NCI-H1417 treated with DMSO at 0.1 percent for 48 hours (cell line): ENCODE measurements at places on chromosomes 6 and 20.

- no peak for DNase-seq
Observed at GRCh38 chr6:45917439-45917838, 98.2 kb downstream of the CLIC5 start.

GRCh38 chr20:35173576-35174192, 1.8 kb downstream of the PROCR start:
- DNase-seq, result no peak

DNA sequence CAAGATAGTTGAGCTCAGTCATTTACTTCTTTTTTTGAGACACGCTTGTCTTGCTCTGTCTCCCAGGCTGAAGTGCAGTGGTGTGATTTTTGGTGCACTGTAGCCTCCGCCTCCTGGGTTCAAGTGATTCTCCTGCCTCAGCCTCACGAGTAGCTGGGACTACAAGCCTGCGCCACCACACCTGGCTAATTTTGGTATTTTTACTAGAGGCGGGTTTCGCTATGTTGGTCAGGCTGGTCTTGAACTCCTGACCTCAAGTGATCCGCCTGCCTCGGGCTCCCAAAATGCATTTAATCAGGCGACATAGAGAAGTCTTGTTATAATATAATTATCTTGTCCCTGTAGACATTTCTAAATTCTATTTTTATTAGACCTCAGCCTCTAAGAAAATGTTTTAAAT, 6.1 kb downstream of the AMD1 start:
- no peak for DNase-seq

DNA sequence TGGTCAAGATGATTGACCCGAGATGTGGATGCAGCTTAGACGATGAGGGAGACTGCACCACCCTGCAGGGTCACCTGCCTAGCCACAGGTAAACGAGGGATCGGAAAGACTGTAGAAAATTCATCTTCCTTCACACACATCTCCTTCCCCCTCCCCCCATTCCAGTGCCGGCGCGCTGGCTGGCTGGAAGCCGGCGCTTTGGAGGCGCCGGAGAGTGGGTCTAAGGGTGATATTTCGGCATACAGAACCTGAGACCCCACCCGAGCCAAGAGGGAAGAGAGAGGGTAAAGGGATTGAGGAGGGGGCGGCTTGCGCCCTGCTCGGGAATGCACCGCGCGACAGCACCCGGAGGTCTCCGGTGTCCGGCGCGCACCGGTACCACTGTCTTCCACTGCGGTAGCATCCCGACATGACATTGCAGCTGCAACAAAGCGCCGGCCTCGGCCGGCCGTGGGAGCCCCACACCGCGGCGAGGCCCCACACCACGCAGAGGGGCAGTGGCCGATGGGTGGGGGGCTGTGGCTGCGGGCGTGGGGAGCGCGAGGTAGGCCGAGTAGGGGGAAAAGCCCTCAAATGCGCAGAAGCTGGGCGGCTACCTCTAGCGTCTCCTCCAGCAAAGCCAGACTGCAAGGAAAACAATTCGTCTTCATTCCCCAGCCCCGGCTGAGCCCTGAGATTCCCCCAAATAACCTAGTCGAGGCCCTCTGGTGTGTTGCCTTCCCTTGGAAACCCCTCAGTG, 984 bp downstream of the TNFRSF21 start:
- no peak for DNase-seq

GRCh38 chr6:33787346-33787953, 1.5 kb downstream of the LEMD2 start:
- DNase-seq, result no peak

DNA sequence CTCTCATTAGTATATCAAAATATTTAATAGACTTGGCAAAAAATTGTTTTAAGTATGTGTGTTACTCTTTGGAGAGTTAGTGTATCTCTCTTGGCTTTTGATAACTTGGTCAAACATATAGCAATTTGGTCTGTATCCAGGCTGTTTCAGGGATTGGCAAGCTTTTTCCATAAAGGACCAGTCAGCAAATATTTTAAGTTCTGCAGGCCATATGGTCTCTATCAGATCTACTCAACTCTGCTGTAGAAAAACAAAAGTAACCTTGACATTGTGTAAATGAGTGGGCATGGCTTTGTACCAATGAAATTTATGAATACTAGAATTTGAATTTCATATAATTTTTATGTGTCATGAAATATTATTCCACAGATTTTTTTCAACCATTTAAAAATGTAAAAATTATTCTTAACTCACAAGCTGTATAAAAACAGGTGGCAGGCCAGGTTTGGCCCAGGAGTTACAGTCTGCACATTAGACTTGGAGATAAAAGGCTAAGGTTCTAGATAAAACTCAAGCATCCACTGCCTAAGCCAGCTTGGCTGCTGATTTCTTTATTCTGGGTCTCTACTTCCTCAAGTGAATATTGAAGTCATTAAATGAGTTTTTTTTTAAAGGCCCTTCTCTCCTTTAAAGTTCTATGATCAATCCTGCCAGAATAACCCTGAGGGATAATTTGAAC, 13.7 kb downstream of the GSTA4 start:
- DNase-seq, result no peak

DNA sequence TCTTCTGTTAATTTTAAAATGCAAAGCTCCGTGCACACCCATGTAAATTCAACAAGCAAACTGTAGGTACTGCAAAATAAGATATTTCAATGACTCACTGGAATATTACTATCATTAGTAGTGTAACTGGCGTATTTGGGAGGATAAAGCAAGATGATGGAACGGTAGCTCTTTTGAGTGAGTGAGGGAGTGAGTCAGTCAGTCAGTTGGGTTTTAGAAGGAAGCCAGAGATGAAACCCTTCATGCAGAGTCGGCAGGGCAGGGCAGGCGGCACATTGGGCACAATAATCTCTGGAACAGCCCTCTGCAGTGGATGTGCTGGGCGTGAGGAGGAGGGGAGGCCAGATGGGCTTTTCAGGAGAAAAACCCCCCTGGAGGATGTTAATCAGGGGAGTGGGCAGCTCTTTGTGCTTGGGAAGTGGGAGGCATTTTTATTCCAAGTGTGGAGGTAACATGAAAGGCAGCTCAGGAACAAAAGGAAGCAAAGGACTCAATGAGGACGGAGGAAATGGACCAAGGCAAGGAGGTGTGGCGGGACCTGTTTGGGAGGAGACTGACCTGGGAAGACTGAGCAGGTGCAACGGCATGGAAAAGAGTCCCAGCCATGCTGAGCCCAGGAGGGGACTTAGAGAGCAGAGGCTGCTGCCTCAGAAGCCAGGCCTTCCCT, 171.2 kb downstream of the ZDHHC14 start:
- DNase-seq, result no peak

GRCh38 chr6:131443514-131443913, 129.5 kb upstream of the ARG1 start:
- DNase-seq, result no peak

DNA sequence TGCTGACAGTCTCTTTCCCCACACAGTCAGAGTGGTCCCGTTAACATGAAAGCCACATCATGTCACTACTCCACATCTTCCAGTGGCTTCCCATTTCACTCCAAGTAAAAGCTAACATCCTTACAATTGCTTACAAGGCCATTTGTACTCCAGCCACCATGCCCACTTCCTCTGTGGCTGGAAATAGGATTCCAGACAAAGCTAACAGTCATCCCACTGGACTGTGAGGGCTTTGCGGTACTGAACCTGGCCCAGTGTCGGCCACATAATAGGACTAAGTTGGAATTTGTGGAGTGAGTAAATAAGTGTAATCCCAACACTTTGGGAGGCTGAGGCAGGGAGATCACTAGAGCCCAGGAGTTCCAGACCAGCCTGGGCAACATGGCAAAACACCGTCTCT, 10.9 kb downstream of the CCM2L start:
- DNase-seq, result no peak

GRCh38 chr6:127345521-127345920, 2.1 kb upstream of the ECHDC1 start:
- no peak for DNase-seq

DNA sequence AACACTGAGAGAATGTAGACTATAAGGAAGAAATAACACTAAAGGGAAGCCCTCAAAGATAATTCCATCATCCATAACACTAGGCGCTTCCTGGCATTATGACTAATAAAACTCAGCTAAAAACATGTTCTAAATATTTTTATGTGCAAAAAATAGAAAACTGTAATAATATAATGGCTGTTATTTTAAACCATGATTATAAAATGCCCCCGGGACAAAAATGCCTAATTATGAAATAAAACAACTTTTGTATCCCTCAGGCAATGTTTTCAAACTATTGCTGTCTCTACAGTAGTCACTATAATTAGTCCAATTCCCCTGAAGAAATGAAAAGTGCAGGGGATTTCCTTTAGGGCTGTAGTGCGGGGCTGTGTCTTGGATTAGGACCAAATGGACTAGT, 242.4 kb downstream of the RNF144B start:
- DNase-seq, result no peak

- no peak for DNase-seq
Observed at GRCh38 chr6:97047473-97048201, 123.1 kb downstream of the KLHL32 start.

DNA sequence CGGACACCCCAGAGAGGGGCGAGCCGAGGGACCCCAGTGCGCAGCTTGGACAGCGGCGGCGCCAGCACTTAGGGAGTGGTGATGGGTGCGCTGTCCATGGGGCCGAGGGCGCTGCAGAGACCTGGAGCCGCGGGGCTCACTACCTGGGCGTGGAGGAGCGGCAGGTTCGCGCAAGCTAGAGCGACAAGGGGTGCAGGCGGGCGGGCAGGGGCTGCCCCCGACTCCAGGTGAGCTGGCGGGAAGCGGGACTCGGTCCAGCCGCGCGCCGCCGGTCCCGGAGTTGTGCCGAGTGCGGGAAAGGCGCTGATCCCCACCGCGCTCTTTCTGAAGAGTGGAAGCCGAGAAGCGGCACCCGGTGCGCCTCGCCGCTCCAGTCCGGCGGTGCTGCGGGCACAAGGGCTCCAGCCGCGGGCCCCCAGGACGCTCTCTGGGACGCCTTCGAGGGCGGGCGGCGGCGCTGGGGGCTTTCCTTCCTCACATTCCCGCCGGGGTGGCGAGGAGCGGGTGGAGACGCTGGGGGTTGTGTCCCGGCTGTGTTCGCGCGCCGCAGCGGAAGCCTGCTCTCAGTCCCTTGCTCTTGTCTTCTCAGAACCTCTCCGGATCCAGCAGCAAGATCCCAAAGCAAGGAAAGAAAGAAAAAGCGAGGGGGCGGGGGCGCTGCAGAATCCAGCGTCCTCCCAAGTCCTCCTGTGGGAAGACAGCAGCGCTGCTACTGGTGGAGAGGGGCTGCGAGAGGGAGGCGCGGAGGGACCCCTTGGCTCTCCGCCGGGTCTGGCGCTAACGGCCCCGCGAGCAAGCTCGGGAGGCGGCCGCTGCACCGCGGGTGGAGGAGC, at the start of gene B3GAT2:
B3GAT2 (minus strand) TSS at position 610 of the 833 bp plus-strand sequence. CDS start 631 bp downstream, outside the sequence.
- DNase-seq, result peak; percentile 3

- DNase-seq, result peak; percentile 43
Observed at GRCh38 chr6:34248727-34249468, at the start of gene SMIM29. Gene SMIM29, minus strand, starts transcription at chr6:34249006. Its CDS starts 1,215 bp downstream, at chr6:34247791.

DNA sequence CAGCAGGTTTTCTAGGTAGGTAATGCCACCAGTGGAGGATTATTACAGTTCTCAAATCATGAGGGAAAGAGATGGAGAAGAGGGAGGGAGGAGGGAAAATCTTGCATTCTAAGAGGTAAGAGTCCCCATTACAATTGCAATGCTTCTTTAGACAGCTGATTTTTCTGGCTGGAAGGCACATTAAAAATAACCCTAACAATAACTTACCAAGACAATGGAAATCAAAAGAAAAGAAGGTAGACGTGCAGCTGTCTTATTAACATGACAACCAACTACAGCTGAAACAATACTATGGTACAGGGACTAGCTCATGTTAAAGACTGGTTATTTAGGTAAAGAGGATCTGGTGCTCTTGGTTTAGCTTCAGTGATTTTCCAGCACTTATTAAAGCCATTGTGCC, 24.6 kb downstream of the MCUR1 start:
- no peak for DNase-seq

DNA sequence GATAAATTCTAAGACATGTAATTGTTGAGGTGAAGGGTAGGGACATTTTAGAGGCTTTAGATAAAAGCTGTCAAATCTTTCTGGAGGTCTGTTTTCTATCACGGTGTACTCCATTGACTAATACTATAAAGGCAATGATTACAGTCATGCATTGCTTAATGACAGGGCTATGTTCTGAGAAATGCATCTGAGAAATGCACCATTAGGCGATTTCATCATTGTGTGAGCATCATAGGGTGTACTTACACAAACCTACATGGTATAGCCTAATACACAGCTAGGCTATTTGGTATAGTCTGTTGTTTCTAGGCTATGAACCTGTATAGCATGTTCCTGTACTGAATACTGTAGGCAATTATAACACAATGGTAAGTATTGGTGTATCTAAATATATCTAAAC, 71.3 kb upstream of the FYN start:
- DNase-seq, result no peak

DNA sequence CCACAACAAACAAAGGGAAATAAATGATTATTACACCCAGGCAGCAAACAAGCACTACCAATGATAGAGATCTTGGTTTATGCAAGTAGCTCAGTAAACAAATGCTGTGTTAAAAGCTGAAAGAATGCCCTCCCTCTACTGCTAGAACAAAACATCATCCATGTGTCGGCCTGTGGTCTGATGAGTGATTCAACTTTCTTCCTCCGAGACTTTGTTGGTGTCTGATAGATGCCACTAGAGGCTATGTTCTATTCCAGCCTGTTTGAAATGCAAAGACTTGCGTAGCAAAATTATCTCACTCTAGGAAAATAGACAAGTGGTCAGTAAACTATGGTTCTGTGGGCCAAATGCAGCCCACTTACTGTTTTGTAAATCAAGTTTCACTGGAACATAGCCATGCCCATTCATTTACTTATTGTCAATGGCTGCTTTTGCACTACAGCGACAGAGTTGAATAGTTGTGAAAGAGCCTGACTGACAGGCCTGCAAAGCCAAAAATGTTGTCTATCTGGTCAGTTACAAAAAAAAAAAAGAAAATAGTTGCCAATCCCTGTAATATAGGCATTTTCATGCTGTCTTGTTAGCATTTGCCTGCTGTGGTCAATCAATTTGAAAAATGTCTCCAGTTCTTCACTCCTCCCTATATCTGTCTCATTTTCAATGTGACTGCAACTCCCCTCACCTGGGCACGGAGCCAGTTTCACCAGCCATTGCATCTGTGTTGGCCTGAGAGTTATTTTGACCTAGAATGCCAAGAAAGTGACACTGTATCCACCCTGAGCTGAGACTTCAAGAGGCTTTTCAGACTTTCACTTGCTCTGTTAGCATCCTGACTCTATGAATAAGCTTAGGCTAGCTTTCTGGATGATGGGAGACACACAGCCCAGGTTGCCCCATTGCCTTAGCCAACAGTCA, 544.6 kb upstream of the BTBD3 start:
- DNase-seq, result no peak

GRCh38 chr20:47258745-47259695, 97.5 kb downstream of the ZMYND8 start:
- DNase-seq, result no peak

DNA sequence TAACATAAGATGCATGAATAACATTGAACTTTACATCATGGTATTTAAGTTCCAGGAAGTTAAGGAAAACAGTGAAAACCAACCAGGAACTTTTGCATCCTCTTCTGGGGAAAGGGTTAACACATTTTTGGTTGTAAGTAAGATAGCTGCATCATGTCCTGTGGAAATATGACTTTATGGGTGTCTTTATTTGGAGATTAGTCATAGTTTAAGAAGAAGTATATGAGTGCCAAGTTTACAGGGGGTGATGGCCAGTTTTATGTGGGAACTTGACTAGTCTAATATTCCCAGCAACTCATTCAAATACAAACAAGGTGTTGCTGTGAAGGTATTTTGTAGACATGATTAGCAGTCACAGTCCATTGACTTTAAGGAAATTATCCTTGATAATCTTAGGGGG, 78.0 kb downstream of the PDE10A start:
- no peak for DNase-seq
